ENCODE measurements at places on chromosomes 7 and 10.

DNA sequence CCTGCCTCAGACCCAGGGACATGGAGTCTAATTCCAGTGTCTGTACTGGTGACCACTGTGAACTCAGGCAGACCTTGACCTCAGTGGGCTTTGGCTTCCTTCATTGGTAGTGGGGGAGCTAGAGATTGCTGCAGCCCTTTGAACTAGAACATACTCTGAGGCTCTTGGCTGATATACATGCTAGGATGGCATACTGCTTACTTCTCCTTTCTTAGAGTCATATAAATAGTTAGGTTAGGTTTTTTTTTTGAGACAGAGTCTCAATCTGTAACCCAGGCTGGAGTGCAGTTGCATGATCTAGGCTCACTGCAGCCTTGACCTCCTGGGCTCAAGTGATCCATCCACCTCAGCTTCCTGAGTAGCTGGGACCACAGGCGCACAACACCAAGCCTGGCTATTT lies 49.7 kb downstream of the TMEM178B start:
- DNase-seq = no peak

DNA sequence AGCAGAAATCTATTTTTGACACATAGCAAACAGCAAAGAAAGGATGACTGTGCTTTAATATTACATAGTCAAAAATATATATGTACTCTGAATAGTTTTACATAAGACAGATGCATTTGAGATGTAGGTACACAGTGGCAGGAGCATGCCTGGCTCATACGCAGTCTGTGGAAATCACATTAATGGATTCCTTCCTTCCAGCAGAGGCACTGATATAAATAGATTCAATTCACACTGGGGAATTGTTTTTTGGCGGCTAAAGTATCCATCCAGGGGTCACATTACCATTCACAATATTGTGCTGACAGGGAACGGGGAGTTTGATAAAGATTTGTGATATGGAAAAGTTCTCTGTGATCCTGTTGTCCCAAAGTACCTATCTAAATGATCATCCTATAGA lies 72.5 kb upstream of the AGR3 start:
- DNase-seq = no peak

DNA sequence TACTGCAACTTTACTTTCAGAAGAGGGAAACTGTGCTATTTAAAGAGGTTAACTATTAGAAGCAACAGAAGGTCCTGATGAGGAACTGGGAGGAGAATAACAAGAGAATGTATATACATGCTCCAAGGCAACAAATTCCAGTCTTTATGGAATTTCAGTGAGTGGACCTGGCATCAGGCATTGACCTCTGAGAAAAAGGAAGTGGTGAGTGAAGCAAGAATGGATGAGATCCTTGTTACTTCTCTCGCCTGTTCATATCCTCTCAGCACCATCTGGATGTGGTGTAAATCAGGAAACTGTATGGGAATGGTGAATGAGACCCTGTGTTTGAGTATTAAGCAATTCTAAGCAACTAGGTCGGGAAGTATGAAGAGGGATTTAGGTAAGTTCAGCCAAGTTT lies 30.3 kb upstream of the KBTBD2 start:
- DNase-seq = no peak

GRCh38 chr10:110502851-110503301 lies 5.2 kb downstream of the DUSP5 start:
- DNase-seq = no peak

GRCh38 chr7:25567430-25567829 lies 339.1 kb upstream of the NPVF start:
- DNase-seq = no peak

DNA sequence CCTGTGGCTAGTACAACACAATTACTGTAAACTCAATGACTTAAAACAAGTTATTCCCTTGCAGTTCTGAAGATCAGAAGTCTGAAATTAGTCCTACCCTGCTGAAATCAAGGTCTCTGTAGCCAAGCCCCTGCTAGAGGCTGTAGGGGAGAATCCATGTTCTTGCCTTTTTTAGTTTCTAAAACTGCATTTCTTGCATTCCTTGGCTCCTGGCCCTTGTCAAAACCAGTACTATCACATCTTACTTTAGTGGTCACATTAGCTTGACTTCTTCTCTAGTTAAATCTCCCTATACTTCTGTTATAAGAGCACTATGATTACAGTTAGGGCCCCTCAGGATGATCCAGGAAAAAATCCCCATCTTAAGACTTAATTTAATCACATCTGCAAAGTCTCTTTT lies 567.0 kb downstream of the GFRA1 start:
- DNase-seq = no peak

DNA sequence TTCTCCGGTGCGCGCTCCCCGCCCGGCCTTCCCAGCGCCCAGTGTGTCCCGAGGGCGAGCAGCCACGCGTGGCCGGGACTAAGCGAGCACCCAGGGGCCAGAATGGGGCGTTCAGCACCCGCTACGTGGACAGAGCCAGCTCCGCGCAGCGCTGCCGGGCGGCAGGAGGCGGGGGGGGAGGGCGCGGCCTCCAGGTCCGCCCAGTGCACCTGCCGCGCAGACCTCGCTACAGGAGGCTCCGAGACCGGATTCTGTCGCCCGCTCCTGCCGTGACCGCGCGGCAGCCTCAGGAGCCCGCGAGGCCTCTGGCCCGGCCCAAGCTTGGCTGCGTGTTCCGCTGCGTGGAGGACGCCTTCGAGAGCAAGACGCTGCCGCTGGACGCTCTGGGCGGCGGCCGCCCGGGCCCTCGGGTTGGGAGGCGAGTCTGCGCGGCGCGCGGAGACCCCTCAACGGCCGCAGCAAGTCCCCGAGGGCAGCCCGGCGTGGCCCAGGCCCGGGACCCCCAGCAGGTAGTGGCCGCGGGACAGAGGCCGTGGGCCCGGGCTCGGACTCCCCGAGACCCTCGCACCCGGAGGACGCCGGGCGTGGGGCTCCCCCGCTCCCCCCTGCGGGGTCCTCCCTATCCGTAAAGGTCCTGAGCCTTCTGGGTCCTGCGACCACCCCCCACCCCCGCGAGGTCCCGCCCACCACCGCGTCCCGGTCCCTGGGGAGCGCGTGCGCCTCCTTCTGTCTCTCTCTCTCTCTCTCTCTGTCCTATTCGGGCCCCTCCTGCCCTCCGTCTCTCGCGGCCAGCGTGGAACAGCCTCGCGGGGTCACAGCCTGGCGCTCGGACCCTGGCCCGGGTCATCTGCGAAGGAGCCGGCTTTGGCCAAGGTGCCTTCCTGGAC lies 904 bp upstream of the DPYSL4 start:
- DNase-seq = no peak

GRCh38 chr7:128122576-128123290 lies 91.5 kb upstream of the LRRC4 start:
- no peak for DNase-seq

GRCh38 chr7:139870380-139870779 lies 41.3 kb downstream of the TBXAS1 start:
- no peak for DNase-seq

DNA sequence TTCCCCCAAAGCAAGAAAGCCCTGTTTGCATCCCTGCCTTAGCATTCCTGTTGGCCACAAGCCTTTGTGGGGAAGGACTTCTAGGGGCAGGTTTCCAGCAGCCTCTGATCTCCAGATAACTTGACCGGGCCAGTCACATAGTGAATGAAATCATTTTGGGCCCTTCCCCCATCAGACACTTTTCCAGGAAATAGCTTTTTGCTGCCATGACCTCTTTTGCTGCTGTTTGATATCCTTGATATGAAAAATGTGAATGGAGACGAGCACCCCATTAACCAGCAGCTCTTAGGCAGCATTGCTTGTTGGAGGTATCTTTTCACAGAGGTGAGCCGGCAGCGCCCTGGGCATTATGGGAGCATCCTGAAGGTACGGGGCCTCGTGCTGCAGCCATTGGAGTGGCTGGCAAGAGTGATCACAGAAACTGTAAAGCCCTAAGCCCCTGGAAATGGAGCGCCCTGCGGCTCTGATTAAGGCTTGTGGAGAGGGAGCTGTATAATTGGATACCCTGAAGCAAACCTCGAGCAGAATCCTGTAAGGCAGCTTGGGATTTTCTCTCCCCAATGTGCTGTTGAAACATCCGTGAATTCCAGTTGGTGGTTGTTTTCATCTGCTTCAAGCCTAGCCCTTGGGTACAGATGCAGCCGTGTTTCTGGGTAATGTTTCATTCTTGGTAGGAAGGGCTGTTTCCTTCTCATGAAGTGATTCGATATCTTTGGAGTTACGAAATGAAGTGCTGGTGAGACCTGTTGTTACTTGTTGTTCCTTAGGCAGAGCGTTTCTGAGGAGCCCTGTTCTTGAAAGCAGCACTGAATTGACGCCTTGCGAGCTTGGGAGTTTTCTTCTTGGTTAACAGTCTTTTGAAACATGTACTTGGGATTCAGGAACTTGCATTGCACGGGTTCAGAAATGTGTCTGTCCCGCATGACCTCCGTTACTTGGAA lies 179.0 kb downstream of the PTEN start:
- DNase-seq = no peak

DNA sequence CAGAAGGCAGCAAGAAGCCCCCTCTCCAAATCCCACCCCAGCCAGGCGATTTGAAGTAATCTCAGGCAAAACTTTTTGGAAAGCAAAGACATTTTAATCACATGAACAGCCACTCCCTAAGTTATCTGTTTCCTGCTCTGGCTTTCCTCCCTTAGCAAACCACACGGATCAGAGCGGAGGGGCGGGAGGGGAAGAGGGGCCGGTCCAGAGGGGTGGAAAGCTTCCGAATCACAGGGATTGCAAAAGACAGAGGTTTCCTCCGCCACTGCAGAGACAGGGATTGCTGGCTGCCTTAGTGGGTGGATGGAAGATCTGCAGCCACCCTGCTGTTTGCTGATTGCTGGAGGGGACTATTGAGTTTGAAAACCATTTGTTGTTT lies 41.2 kb downstream of the ZCCHC24 start:
- no peak for DNase-seq

DNA sequence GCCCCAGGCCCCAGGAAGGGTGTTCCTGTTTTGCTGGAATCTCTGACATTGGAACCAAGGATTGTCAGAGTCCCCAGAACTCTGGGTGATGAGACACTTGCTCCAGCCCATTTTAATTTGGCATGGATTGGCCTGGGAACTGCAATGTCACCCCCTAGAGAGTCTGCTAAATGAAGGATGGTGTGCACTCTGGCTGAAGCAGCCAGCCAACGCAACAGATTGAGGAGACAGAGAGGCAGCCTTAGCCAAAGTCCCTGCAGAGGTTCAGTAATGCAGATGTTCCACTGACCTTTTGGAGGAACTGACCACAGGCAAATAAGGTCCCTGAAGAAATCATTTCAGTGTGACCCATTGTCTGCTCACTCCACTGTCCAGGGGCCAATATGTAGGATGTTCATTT lies 13.4 kb downstream of the LRRC18 start:
- no peak for DNase-seq

DNA sequence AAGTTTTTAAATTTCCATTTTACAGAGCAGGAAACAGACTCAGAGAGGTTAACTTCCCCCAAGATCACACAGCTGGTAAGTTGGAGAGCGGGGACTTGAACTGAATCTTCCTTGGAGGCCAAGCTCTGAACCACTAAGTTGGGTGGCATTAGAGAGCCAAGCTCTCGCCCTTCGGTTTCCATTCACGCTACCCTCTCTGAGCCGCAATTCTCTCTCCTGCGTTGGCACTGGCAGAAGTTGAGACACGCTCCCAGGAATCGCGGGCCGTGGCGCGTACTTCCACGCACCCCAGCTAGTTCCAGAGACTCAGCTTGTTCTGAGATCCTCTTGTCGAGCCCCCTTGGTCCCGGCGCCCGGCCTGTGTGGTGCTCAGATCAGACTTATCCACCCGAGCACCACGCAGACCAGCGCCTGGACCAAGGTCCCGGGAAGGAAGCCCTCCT lies 29.3 kb upstream of the VAX1 start:
- no peak for DNase-seq

GRCh38 chr7:37701769-37702168 lies 18.2 kb downstream of the GPR141 start:
- no peak for DNase-seq

- DNase-seq = peak; percentile 8
Measured at GRCh38 chr10:52818019-52818418, 45.4 kb upstream of the MBL2 start.

GRCh38 chr7:19327018-19327417 lies 181.8 kb upstream of the FERD3L start:
- peak; percentile 16 for DNase-seq

- DNase-seq = no peak
Measured at GRCh38 chr10:14667781-14668180, 106.9 kb downstream of the FAM107B start.

- no peak for DNase-seq
Measured at GRCh38 chr10:47034441-47035051, 123.3 kb downstream of the PTPN20 start.

DNA sequence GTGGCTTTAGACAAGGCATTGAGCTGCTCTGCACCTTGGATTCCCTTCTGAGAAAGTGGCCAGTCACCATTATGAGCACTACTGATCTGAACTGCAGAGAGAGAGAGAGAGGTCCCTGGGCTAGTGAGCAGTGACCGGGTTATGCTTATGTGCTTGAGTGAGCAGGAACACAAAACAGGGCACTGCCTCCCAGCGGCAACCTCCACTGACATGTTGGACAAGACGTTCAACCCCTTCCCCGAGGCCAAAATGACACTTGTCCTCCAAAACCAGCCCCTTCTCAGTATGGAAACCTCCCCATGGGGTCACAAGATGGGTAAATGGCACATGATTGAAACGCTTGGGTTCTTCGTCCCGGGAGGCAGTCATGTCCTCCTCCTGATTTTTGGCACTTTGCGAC lies 339.4 kb upstream of the ZMIZ1 start:
- DNase-seq = no peak

GRCh38 chr7:142439739-142440138 lies 181.9 kb upstream of the PRSS58 start:
- DNase-seq = no peak

DNA sequence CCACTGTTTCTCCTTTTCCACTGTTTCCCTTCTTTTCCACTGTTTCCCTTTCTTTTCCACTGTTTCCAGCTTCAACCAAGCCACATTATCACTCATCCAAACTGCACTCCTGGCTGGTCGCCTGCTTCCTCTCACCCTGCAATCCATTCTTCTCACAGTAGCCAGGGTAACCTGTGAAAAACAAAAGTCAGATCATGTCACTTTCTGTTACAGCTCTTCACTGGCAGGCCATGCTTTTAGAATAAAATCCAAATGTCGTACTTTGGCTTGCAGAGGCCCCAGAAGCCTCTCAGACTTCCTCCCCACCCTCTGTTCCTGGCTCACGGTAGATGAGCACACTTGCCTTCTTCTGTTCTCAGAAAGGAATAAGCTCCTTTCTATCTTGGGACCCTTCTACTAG lies 33.9 kb downstream of the STARD3NL start:
- DNase-seq = no peak

- DNase-seq = no peak
Measured at GRCh38 chr7:12964836-12965235, 277.4 kb downstream of the ARL4A start.

DNA sequence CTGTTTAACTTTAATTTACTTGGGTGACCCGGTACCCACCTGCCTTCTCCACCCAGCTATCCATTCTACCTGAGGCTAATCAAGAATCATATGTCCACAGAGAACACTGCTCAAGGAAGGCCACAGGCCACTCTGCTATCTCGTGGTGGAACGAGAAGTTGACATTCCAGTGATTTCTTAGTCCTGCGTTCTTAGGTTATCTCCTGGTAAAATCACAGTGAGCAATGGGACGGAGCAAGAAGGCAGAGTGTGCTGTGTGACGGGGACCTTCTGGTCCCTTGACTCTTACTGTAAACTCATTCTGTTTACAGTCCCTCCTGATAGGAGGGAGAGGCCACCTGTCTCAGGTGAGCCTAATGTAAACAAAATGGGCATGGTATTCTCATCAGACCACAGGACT lies 256.6 kb downstream of the TNS3 start:
- no peak for DNase-seq
